Activated T-cell treated with anti-CD3 and anti-CD28 coated beads for 1 hour (primary cell): ENCODE measurements at places on chromosomes 12 and 14.

DNA sequence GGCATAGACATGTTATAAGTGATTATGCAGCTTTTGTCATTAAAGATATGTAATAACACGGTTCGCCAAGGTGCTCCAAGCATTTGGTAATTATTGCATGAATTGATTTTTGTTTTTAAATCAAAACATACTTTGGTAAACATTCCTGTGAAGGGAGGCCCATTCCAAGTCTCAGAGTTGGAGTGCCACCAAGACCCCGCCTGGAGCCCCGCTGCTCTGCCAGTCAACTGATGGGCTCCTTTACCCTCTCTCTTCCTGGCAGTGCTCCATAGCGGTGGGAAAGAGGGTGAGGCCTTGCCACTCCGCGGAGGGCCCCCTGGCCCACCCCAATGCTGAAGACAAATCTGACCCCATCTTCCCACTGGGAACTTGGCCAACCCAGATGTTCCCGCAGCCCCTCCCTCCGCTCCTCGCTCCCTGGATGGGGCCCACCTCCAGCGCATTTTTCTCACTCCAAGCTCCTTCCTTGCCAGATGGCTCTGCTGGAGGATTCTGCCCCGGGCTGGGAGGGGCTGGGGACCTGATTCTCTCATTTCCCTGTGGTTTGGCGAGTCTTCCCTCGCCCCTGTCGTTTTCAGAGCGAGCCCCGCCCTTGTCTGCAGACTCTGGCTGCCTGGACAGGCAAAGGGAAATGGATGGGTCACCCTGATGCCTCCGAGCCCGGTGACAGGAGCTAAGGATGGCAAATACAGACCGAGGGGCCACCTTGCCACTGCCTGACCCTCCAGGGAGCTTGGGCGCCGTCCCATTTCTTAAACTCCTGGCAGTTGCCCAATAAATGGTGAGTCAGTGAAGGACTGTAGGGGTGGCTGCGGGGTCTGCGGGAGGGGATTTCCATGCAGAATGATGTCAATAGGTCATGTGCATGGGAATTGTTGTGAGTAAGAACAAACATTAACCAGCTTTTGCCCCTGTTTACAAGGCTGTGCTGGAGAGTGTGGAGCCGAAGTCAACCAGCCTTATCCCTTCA lies 9.2 kb upstream of the PAPLN start:
- no peak for DNase-seq

- DNase-seq = no peak
Measured at GRCh38 chr12:28378736-28379135, 188.5 kb downstream of the CCDC91 start.

- no peak for DNase-seq
Measured at GRCh38 chr12:124115976-124116690, 143.1 kb downstream of the ZNF664 start.

DNA sequence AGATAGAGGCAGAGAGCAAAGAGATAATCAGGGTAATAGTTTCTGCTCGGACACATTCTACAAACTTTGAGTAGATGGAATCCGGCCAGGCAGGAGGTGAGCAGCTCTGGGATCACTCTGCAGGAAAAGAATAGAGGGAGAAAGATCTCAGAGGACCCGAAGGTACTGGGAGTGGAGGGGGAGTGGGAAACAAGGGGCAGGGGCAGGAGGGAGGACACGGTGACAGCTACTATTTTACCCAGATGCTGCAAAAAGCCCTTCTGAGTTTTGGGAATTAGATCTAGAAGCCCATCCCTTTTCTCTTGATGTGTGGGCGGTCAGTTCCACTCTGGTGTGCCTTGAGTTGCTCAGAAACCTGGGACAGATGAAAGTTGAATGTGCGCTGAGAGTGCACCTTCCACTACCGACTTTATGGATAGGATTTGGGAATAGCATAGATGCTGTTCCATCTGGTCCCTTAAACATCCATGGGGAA lies 556 bp downstream of the GPRC5A start:
- DNase-seq = no peak

DNA sequence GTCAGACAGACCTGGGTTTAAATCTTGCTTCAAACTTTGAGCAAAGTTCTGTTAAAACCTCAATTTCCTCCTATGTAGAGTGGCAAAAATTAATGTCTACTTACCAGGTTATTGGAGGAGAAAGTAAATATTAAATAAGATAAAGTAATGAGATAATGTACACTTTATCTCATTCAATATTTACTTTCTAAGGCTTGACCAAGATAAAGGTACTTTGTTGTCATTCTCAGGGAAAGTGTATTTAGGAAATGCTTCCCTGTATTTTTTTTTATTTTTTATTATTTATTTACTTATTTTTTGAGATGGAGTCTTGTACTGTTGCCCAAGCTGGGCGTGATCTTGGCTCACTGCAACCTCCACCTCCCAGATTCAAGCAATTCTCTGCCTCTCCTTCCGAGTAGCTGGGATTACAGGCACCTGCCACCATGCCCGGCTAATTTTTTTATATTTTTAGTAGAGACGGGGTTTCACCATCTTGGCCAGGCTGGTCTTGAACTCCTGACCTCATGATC lies 4.7 kb downstream of the FAM161B start:
- DNase-seq = no peak

DNA sequence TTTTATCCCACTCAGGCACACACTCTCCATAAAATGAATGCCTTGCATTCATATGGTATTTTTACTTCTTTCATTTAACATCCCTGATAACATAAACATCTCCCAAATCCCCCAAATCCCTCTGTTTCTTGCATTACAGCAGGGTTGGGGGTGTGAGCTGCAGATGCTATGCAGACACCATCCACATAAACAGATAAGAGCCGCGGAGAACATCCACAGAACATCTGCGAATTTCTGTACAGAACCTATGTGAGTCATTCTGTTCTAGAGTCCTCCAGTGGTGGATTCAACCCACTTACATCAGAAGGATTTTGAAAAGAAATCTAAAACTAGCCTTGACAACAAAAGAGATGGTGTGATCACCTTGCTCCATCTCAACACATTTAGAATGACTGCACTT lies 20.3 kb downstream of the FBLN5 start:
- no peak for DNase-seq

GRCh38 chr12:57526477-57527126 lies 4.0 kb downstream of the MBD6 start:
- no peak for DNase-seq

DNA sequence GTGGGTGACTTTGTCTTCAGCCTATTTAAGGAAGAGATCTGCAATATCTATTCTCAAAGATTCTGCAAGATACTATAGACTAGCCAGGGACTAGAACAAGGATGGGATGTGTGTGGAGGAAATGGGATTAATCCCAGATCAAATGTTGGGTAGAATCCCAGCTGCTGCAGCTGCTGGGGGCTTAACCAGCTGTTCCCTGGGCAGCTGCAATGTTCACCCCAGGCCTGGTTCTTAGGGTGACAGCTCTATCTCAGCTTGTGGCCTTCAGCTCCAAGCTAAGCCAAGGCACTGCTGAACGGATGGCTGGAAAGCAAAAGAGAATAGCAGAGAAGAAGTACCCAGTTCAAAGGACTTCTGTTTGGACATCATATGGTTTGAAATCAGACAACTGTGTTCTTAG lies 10.0 kb upstream of the RHEBL1 start:
- no peak for DNase-seq

DNA sequence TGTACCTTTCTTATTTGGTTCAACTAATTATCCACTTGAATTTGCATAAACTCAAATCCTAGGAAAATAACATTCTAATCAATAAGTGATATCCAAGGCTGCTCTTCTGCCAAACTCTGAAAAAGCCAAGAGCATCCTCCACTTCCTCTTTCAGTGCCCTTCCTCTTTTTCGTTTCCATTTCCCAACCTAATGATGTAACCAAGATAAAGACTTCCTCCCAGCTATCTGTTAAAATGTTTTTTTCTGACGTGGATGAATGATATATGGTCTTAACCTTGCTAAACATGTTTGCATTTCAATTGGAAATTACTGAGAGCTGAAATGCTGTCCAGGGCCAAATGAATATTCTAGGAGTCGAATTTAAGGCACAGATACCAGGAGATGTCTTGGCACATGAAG lies 459.5 kb upstream of the PDE3A start:
- no peak for DNase-seq

DNA sequence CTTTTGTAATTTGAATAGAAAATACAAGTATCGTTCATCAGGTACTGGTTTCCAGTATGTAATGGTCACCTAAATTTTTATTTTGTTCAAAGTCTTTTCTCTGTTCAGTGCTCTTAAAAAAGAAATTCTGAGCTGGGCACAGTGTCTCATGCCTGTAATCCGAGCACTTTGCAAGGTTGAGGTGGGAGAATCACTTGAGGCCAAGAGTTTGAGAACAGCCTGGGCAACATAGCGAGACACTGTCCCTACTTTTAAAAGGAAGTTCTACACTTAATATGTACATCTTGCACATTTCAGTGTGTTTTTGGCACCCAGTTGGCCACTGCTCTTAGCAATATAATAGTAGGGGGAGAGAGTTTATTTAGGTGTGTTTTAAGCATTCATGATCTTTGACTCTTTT lies 27.9 kb downstream of the PCNX1 start:
- no peak for DNase-seq

- DNase-seq = no peak
Measured at GRCh38 chr14:75911883-75912282, 69.9 kb downstream of the TGFB3 start.

GRCh38 chr12:110543252-110543959 lies 39.7 kb downstream of the PPTC7 start:
- no peak for DNase-seq

- DNase-seq = no peak
Measured at GRCh38 chr12:3173008-3173553, 95.9 kb downstream of the TSPAN9 start.

- DNase-seq = no peak
Measured at GRCh38 chr12:91140026-91140931, 29.0 kb upstream of the LUM start.

DNA sequence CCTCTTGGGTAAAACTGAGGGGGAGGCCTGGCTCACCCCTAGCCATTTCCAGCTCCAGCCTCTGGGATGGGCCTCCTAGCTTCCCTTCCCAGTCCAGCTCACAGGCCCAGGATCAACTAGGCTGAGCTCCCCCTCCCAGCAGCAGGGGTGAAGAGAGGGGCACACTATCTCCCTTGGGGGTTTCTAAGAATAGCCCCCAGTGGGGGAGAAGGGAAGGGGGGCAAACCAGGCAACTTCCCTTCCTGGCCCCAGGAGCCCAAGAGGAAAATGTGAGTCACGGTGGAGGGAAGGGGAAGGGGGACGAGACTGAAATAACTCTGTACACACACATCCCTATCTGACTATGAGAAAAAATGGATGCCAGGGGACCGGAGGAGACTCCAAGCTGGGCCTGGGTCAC lies 9.0 kb downstream of the ADCY6 start:
- no peak for DNase-seq

- no peak for DNase-seq
Measured at GRCh38 chr12:116026346-116026745, 251.1 kb downstream of the MED13L start.

GRCh38 chr14:53108292-53109104 lies 44.6 kb downstream of the DDHD1 start:
- no peak for DNase-seq

- DNase-seq = no peak
Measured at GRCh38 chr14:32080001-32080510, 3.0 kb downstream of the ARHGAP5 start.

DNA sequence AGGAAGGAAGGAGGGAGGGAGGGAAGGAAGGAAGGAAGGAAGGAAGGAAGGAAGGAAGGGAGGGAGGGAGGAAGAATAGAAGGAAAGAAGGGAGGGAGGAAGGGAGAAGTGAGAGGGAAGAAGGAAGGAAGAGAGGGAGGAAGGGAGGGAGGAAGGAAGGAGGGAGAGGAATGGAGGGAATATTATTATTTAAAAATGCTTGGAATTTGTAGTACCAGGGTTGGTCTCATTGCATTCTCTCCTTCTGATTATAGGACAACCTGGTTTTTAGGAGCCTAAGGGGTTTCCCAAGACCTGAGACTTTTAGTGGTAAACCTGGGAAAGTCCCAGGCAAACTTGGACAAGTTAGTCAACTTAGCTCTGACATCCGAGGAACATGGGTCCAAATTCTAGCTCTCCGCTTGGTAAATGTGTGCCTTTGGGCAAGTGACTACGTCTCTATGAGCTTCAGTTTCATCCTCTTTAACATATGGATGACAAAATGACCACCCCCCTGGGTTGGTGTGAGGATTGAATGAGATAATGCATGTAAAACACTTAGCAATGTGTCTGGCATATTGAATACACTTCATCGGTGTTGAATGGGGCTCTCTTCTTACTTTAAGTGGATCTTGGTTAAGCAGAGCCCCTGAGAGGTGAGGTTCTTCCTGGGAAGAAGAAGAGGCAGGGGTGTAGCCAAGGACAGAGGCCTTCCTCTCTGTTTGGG lies 690.7 kb upstream of the TBX3 start:
- no peak for DNase-seq

GRCh38 chr12:92403210-92404175 lies 257.8 kb upstream of the BTG1 start:
- no peak for DNase-seq

DNA sequence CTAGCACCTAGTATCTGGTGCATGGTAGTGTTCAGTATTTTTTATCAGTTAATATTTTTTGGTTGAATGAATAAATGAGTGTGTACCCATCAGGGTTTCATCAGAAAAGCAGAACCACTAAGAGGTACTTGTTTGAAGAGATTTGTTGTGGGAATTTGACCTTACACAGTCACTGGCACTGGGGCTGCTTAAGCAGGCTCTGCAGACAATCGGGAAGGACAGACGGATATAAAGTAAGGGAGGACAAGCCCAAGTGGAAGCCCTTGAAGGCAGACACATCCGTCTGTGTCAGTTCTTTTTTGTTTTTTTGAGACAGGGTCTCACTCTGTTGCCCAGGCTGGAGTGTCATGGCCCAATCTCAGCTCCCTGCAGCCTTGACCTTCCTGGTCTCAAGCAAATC lies 38.7 kb downstream of the CD9 start:
- no peak for DNase-seq

DNA sequence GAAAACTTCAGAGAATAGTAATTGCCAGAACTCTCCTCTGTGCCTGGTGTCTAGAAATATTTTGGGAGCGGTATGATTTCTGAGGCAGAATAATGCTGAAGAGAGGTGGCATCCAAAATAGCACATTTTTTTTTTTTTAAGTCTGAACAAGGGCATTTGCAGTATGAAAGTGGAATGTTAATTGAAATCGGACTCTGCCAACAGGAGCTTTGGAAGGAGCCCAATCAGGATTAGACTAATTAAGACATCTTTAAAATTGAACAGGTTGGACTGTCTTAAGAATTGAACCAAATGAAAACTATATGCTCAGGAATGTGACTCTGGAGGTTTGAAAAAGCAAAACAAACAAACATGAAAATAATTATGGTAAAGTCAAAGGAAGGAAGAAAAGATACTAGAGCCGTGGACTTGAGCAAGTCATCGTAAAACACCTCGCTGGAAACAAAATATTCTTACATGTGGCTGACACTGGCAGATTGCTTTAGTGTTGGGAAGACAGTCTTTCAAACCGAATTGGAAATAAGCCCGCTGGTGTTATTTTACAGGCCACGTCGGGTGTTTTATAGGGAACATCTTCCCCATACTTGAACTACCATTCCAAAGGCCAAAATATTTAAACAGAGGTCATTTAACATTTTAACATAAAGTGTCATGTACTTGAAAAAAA lies 436.3 kb downstream of the VRK1 start:
- no peak for DNase-seq
